ENCODE measurements at places on chromosomes 16 and 17.

- DNase-seq = no peak
Observed at GRCh38 chr17:20184977-20185619, 175.9 kb downstream of the SPECC1 start.

DNA sequence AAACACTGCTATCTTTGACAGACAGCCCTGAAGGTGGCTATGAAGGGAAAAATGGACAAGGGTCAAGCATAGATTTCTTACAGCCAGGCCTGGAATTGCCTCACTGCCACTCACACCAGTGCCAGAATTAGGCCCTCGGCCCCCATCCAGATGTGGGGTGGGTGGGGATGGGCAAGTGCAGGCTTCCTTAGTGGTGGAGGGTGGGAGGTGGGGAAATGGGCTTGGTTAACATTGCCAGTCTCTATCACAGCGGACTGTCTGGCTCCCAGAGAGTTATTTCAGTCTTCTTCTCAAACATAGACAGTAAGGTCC is 24.9 kb downstream of the B9D1 start:
- no peak for DNase-seq

- no peak for DNase-seq
Observed at GRCh38 chr17:2053380-2054261, 1.3 kb upstream of the HIC1 start.

- no peak for DNase-seq
Observed at GRCh38 chr17:80106176-80106575, 4.8 kb downstream of the GAA start.

DNA sequence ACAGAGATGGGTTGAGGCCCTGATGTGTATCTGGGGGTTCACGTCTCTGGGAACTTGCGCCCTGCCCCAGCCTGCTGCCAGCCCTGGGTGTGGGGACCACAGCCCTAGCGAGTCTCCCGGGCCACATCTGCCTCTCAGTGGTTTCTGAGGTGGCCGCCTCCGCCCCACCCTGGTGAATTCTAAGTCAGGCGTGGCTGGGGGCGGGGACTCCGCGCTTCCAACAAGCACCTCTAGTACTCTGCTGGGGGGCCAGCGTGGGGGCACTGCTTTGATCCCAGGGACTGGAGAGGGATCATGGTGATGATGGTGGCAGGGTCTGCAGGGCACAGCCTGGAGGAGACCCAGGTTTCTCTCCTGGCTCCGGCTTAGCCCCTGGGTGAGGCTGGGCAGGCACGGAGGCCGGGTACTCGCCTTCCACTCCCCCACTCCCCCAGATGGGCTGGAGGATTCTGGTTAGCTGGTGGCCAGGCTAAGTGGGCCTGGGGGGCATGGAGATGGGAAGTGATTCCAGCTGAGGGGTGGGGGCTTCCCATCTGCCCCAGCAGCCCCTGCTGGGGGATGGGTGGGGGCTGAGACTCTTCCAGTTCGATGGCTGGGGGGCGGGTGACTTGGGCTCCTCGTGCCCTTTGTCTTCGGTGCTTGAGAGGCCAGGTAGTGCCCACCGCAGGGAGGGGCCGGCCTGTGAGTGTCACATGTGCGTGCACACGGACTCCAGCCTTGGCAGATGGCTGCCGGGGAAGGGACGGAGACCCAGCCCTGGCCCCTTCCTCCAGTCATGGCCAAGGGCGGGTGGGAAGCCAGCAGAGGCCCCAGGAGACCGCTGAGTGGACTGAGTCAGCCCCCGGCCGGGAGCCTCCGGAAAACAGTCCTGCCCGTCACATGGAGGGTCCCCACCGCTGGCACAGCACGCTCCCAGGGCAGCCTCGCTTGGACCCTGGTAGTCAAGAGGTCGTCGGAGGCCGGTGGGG is 3.9 kb downstream of the GLIS2 start:
- no peak for DNase-seq

- no peak for DNase-seq
Observed at GRCh38 chr16:66660422-66661209, 35.9 kb downstream of the CMTM4 start.

DNA sequence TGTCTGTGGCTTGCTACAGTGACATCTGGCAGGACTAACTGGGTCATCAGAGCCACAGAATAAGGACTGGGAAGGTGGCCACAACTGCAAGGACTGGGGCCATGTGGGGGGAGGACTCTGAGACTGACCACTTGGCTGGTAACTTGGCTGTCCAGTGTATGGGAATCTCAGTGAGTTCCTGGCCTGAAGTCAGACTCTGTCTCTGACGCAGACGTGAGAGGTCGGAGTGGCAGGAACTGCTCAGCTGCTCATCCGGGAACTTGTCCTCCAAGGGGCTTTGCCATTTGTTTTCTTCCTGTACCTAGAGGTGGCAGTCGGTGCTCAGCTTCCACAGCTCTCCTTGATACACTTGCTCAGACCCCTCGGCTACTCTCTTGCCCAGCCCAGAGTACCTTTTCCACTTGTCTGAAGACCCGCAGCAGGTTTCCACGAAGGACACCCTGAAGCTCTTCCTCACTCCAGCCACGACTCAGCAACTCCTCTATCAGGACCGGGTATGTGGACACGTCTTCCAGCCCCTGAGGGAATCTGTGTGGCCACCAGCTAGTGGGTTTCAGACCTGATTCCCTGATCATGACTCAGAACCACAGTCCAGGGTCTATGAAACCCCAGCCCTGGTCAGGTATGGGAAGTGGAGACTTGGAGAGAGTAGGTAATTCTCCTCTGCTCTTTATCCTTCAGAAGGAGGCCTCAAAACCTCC is 7.3 kb upstream of the DPEP3 start:
- DNase-seq = no peak

DNA sequence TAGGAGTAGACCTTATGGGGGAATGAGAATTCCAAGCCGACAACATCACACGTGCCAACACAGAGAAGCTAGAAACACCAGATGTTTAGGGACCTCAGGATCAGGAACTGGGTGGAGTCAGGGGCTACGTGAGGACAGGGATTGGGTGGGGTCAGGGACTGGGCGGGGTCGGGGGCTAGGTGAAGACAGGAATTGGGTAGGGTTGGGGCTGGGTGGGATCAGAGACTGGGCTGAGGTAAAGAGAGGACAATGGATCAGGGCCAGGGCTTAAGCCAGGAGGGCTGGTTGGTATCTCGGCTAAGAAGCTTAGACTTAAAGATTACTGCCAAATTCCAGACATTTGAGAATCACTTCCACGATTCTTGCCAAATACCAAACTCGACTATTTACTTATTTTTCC is 11.6 kb downstream of the TEKT5 start:
- DNase-seq = no peak

All from activated CD4-positive, CD25-positive, alpha-beta regulatory T cell treated with anti-CD3 and anti-CD28 coated beads, Interleukin-2, amount 50 U/mL, for 16 hours (primary cell).